ENCODE measurements at places on chromosomes 13 and 19. TPM values are rescaled to one million over a fixed set of nuclear protein-coding genes. Genes with fewer than 3 reads are reported as not detected.

DNA sequence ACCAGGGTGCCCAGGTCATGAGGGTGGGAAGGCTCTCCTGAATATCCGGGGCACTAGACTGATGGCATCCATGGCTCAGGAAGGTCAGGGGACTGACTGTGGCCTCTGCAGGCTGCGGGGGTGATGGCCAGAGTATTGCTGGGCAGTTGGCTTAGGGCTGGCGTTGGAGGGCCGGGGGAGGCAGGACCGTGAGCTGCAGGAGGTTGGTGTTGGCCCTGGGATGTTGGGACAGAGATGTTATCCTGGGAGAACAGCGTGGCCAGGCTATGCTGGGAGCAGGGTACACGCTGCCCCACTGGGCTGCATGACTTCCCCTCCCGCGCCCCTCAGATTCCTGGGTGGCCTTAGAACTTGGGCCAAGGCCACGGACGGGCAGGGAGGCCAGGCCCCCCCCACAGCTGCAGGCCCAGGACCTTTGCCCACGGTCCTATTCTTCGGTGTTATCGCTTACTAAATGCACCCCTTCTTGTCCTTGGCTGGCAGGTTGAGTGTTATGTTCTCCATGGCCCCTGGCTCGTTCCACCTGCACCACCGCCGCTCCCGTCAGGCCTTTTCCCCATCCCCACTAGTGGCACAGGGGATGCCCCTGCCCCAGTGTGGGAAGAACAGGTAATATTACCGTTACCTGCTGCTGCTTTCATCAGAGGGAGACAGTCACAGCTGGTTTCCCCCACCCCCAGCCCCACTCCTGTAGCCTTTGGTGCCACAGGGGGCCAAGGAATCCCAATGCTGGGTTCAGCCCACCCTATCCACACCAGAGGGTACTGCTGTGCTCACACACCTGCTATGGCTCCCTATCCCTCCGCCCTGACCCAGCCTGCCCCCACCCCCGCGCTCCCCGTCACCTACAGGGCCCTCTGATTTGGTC, 3.2 kb upstream of the ISYNA1 start:
- no peak for DNase-seq

- DNase-seq, result no peak
Measured at GRCh38 chr19:48461982-48462655, 6.7 kb downstream of the KCNJ14 start.

- no peak for DNase-seq
Measured at GRCh38 chr19:44019498-44019897, 5.7 kb upstream of the ZNF222 start.

GRCh38 chr13:65857942-65858565, 1372.1 kb downstream of the PCDH9 start:
- no peak for DNase-seq

GRCh38 chr19:18985257-18985656, 44.2 kb upstream of the HOMER3 start:
- peak; percentile 18 for DNase-seq

DNA sequence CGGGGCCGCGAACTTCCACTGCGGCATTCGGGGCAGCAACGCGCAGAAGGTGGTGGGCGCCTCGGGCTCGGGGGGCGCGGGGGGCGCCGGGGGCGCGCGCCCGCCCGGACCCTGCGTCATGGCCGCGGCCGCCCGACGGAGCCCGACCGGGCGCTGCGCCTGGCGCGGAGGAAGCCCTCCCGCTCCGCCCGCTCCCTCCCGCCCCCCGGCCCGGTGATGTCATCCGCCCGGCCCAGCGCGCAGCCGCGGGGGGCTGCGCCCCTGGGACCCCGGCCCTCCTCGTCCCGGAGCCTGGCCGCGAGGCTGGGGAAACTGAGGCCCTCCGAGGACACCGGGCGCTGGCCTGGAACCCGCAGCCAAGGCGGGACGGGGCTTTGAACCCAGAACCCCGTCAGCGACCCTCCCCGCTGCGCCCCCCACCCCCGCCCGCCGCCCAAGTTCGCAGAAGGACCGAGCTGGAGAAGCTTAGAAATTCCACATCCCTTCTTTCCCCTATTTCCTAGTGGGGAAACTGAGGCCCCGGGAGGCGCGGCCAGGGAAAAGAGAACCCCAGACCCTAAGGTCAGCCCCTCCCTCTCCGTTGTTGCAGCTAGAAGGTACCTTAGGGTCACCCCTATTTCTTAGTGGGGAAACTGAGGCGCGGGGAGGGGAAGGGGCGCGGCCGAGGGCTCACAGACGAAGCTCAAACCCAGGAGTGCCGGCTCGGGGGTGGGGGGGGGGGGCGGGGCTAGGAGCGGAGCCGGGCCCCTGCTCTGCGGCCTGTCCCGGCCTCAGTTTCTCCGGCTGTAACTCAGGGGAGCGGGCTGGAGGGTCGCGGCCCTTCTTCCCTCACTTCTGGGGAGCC, at the start of gene SHC2:
Gene SHC2, minus strand, starts transcription at position 157 of the 844 bp plus-strand sequence. Its CDS starts 37 bp downstream, at position 120.
- DNase-seq, result no peak

DNA sequence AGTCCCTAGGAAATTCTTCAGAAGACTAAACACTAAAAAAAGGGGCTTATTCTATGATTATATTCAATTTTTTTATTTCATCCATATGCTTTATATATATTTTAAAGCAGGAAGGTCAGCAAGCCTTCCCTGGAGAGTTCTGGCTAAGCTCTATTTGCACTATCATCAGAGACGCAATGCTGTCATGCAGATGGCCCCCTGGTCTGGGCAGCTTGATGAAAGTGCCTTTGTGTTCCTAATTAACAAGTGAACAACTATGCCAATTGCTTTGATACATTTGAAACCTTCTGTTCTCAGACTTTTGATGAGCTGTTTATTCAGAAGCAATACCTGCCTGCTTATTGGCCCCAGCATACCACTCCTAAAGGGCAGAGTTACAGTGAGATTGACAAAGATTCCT, 1344.6 kb downstream of the OLFM4 start:
- no peak for DNase-seq

DNA sequence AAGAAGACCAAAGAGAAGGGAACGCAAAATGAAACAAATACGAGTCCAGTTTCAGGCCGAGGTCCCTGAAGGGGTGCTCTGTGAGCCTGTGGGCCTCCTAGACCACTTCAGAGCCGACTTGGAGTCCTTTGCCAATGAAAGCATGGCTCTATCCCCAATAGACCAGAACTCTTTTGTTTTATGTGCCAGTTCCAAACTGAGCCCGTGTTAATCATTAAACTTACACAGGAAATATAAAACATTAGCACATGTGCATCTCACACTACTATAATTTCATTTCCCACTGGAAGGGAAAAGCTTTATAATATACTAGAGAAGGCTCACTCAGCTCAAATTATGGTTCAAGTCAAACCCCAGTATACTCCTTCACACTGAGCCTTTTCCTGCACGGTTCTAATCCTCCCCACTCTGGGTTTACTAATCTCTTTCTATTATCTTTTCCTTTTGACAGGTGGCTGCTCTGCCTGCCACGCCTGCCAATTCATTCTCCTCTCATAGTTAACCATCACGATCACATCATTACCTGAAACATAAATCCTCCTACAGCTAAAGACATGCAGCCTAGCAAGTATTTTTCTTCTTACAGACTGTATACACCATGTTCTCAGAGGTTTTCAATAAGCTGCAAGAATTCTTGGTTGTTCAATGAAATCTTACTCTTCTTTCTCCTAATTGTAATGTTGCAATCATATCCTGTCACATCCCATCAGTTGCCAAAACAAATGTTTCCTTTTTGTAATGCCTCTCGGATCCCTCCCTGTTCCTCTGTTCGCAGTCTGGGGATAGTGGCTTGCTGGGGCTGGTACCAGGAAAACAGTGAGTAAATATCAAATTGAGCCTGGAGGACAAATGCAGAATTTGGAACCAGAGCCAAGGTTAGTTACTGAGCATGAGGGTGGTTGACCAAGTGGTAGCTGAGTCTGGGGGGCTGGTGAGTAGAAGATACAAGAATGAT, 18.8 kb upstream of the WASF3 start:
- peak; percentile 5 for DNase-seq

DNA sequence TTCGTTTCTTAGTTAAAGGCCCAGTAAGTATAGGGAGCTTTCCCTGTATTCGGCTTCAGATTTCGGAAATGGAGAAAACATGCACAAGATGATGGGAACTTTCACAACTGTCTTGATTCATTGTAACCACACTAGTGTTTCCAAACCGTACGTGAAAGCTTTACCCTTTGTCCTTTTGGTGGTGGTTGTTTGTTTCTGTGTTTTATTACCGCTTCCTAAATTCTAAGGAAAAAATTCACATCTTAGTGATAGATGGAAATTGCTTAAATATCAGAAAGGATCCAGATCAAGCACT, 504 bp upstream of the VWA8 start:
- DNase-seq, result no peak

GRCh38 chr19:18456974-18457373, 19.0 kb upstream of the ISYNA1 start:
- DNase-seq, result peak; percentile 89

DNA sequence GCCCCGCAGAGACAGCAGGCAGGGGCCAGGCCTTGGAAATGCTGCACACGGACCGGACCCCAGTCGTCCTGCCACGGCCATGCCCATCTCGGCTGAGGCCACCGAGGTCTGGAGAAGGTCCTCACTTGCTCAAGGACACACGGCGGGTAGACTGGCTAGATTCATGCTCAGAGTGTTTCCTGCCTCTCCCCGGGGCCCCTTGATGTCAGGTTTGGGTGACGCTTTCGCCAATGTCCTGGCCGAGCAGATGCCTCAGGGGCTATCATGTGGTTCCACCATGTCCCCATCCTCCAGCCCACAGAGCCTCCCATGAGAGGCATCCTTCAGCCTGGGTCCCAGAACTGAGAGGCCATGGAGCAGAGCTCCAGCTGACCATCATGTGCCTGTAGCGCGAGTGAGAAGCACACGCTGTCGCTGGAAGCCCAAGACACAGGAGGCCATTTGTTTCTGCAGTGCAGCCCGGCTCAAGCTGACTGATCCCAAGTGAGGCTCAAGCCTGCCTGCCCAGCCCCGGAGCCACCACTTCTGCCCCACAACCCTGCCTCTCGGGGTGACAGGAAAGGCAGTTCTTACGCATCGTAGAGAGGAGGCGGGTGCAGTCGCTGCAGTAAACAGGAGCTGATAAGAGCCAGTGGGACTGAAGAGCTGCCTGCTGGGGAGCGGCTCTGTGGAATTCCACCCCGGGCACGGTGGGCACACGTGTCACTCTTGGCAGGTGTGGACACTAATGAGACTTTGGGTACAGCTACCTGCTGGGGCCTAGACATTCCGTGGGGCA, 53.9 kb upstream of the GAS6 start:
- peak; percentile 10 for DNase-seq

GRCh38 chr19:42693760-42694350, 46.4 kb downstream of the PSG3 start:
- DNase-seq, result no peak

GRCh38 chr13:25170554-25171111, 1.5 kb downstream of the AMER2 start:
- no peak for DNase-seq

DNA sequence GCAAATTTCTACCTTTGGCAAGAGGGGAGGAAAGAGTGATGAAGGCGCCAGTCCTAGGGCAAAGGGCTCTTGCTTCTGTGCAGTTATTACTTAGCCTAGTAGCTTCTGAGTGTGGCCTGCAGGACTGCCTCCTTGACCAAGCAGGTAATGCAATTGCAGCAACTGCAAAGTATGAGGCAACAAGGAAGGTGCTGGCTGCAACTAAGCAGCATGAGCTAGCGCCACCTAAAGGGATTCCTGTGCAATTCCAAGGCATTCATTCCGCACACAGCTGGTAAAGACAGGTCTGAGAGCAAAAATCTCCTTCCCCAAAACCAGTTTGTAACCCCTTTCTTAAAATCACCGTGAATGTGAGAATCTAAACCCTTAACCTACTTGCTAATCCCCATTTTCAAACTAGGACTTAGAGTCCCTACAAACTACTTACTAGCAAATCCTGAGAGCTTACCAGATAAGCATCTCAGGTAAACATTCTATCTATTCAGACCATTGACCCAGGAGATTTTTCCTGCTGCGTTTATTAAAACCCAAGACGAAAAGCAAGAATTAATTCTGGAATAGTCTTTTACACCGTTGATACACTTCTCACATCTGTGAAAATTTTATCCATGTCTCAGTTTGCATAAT, 62.9 kb downstream of the DCT start:
- no peak for DNase-seq

DNA sequence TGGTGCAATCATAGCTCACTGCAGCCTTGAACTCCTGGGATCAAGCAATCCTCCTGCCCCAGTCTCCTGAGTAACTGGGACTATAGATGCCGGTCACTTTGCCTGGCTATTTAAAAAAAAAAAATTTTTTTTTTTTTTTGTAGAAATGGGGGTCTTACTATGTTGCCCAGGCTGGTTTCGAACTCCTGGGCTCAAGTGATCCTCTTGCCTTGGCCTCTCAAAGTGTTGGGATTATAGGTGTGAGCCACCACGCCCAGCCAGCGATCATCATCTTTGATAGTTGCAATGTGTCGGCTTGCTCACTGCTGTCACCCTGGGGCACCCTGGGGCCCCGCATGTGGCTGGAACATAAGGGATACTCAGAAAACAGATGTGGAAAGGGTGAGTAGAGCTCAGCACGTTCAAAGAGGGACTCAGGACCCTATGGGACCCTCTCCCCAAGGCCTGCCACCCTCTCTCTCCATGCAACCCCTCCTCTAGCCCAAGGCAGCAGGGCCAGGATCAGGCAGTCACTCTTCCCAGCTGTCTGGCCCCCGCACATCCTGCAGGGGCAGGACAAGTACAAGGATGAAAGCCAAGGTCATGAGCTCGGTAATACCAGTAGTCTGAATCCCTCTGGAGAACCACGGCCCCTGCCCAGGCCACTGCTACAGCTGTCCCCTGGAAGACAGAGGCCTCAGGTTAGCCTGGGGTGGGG, 6.5 kb upstream of the CCL25 start:
- no peak for DNase-seq

GRCh38 chr19:35357867-35358573, at the start of gene FFAR3:
Gene FFAR3 (plus strand): TSS chr19:35358460. CDS start chr19:35358891, 431 bp downstream.
- DNase-seq, result peak; percentile 17

- DNase-seq, result no peak
Measured at GRCh38 chr13:91719033-91719432, 320.6 kb downstream of the GPC5 start.

DNA sequence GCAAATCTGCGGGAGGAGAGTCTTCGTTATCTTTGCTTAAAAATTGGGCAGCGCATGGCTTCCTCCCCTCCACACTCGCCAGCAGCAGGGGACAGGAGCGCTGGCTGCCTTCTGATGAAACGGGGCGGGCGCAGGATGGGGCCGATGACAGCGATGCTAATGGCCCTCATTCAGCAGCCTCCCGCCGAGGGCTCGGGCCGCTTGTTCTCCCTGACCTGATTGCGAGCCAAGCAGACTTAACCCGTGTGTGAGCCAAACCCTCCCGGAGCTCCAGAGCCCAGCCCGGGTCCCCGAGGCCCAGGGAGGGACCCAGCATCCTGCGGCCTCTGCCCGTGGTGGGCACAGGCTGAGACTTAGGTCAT, 90.3 kb downstream of the KDM4B start:
- DNase-seq, result no peak

- no peak for DNase-seq
Measured at GRCh38 chr13:85093808-85094207, 705.4 kb downstream of the SLITRK6 start.

- peak; percentile 72 for DNase-seq
Measured at GRCh38 chr13:21060338-21061028, 903 bp downstream of the LATS2 start.

- no peak for DNase-seq
Measured at GRCh38 chr19:3622224-3622623, 4.4 kb downstream of the CACTIN start.

The FGF9 gene
- 0.25 TPM for total RNA-seq

The CAMSAP3 gene
- 0.16 TPM for total RNA-seq

The CTXN1 gene
- not detected for total RNA-seq

The JOSD2 gene
- total RNA-seq, result 36.9 TPM

The CGB3 gene
- total RNA-seq, result not detected

The C3 gene
- 121 TPM for total RNA-seq

The IRGC gene
- total RNA-seq, result not detected

The ADGRE1 gene
- total RNA-seq, result not detected

The ZNF799 gene
- total RNA-seq, result 1.3 TPM

The SLITRK6 gene
- not detected for total RNA-seq

The GPR183 gene
- 3.4 TPM for total RNA-seq

The RASAL3 gene
- not detected for total RNA-seq

The ANKLE1 gene
- not detected for total RNA-seq
